AG09319 (cell line): ENCODE measurements at places on chromosomes 6 and 20.
A peak's percentile ranks its signal among the peaks of the same experiment; 100 is the strongest.

DNA sequence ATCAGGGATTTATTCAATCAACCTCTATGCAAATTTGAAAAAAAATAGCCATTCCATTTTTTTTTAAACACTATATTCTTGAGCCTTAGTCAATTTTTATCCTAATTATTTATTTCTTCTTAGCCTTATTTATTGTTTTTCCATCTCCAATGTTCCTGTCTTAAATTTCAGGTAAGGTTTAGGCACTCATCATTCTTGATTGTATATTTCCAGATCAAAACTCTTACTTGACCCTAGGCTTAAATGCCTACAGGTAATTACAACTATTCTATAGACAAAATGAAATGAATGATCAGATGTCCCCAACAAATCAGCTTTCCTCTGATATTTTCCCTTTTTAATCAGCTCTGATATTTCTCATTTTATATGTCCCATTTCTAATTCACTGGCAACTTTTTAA, 402.6 kb upstream of the EPHA7 start:
- DNase-seq, result no peak

DNA sequence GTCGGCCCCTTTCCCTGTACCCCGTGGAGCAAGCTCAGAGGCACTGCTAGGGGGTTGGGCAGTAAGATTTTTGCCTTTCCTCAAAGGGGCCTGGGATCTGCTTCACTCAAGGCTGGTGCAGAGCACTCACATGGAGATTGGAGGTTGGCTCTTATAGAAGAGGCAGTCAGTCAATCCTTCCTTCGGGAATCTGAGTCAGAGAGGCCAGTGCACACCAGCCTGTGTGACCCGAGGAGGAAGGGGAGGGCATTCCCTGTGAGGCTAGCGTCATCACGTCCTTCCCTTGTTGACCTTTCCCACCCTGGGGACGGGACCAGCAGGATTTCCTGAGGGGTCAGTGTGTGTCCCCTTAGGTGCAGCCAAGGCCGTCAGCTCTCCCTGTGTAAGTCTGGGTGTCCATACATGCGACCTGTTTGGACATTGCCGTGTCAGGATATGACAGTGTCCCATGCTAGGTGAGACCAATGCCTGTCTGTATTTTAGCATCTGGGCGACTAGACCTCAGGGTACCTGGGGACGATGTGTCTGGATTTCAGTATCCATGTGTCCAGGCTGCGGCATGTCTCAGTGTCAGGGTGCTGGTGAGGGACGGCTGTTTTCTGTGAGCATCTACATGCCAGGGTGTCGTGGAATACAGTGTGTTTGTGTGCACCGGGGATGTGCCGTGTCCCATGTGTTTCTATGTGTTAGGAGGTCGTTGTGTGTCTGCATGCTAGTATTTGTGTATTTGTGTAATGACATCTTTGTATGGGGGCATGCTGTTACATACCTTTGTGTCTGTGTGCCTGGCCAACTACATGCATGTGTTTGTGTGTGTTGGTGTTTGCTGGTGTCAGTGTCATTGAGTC, 2.8 kb upstream of the ZNF512B start:
- DNase-seq, result no peak

GRCh38 chr6:22250486-22250885, 46.4 kb downstream of the PRL start:
- DNase-seq, result no peak

DNA sequence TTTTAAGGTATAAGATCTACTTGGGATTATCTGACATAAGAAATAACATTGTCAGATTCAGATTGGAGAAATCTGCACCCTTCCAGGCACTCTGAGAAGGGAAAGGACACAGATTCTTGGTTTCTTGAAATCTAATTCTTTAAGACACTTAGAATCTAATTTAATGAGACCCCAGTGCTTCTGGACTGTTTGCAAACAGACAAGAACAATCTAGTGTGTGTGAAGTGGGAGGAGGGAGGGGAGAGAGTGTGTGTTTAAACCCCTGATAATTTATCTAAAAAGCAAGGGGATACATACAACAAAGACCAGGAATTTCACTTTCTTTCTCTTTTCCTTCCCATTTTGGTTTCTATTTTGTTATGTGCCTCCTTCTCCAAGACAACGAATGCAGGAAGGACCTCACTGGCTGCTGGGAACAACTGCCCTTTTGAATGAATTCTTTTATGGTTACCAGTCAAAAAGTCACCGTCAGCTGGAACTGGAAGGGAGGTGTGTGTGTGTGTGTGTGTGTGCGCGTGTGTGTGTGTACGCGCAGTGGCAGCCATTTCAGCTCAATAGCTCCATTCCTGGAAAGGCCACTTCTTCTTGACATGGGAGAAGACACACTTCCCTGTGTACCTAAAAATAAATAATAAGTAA, 129.4 kb downstream of the BCAS1 start:
- peak; percentile 52 for DNase-seq

DNA sequence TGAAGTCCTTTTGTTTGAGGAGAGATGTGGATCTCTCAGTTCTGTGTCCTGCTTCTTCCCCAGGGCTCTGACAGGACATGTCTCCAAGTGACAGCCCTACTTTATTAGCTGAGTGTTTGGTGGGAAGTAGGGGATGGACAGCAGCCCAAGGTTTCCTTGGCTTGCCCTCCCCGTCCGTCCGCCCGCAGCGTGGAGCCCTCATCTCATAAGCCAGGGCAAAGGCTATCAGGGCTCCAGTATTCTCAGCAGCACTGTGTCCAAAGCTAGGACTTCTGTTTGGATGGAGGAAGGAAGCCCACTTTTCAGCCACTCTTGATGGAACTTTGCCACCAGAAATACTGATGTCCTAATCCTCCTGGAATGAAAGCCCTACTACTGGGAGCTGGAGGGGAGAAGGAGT, 13.6 kb downstream of the CDC5L start:
- no peak for DNase-seq
